ENCODE measurements at places on chromosomes 6 and 20.

- no peak for DNase-seq
Observed at GRCh38 chr6:102356170-102356569, 962.7 kb downstream of the GRIK2 start.

GRCh38 chr6:296151-297122 is 4.2 kb downstream of the DUSP22 start:
- no peak for DNase-seq

- no peak for DNase-seq
Observed at GRCh38 chr6:47241742-47242482, 67.8 kb downstream of the TNFRSF21 start.

- DNase-seq = no peak
Observed at GRCh38 chr6:5681480-5681879, 325.2 kb downstream of the NRN1 start.

DNA sequence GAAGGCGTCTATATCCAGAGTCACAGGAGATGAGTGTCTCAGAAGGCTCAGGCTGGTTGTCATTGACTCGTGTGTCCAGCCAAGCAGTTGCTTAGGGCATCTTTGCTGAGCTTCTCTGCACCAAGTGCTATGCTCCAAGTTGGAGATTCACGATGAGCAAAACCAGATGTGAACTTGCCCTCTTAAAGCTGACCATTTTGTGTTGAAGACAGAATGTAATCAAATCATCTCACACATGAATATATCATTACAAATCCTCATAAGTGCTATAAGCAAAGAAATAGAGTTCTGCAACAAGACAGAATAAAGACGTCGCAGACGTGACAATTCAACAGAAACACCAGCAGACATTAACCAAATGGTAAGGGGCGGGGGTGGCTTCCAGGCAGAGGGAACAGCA is 103.9 kb downstream of the ALDH8A1 start:
- DNase-seq = no peak

DNA sequence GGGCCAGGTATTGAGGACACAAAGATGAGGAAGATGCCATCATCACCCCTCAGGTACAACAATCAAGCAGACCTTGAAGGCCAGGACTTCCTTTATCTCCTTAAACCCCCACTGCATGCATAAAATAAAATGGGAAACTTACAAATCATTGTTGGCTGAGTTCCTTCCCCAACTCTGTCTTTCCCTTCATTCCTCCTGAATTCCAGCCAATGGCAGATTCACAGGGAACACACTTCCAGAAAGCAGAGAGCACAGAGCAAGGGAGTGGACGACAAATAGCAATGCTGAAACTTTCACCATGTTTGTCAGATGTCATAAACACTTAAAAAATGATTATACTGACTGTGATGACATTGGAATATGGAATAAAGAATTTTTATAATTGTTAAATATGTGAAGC is 37.3 kb upstream of the NXT1 start:
- no peak for DNase-seq

Measured in EL (cell line).